ENCODE measurements at places on chromosomes 4 and X. TPM values are rescaled to one million over a fixed set of nuclear protein-coding genes. Genes with fewer than 3 reads are reported as not detected.

TMEM156 gene
- total RNA-seq, result 2.0 TPM

KIF4A gene
- total RNA-seq, result 12.6 TPM

SPATA4 gene
- total RNA-seq, result not detected

GAGE12F gene
- not detected for total RNA-seq

NPNT gene
- total RNA-seq, result not detected

PPP2R2C gene
- total RNA-seq, result not detected

FAM114A1 gene
- total RNA-seq, result 343 TPM

SLC10A4 gene
- not detected for total RNA-seq

TMEM271 gene
- not detected for total RNA-seq

Data from myometrial cell (primary cell).